Activated CD8-positive, alpha-beta memory T cell treated with anti-CD3 and anti-CD28 coated beads, Interleukin-2, amount 10 ng/mL, durations not matched to agents 7 days and 5 days (primary cell): ENCODE measurements at places on chromosomes 3 and 15. TPM values are rescaled to one million over a fixed set of nuclear protein-coding genes. Genes with fewer than 3 reads are reported as not detected.

DNA sequence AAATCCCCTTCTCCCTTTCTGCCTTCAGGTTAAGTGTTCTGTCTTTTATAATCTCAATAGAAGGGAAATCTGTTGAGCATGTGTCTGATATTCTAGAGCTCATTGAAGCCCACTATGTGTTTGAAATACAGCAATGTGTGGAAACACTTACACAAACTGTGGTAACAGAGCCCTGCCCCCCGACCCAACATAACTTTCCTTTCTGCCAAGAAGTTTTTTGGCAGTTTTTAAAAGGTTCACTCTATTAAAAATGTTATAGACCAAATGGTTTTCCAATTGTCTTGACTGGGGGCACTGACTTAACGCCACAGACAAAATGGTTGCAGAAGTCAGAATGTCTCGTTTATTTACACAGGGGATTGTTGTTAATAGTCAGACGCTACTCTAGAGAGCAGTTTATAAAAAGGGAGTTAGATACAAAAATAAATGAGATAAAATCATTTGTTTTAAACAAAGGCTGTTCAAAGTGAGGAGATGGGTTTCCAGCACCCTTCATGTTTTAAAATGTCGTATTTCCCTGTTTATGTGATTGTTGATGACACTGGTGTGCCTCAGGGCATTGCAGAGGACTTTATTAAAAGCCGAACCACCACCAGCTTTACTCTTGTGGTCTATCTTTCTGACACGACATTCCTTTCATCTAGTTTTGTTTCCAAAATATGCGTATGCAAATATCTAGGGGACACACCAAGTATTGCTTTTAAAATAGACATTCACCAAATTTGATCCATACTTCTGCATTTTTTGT lies 26.7 kb upstream of the GREM1 start:
- H3K27me3 ChIP-seq, result no peaks in the 10 kb centered on the region
- H3K36me3 ChIP-seq, result no peaks in the 10 kb centered on the region
- H3K4me1 ChIP-seq, result no peaks in the 10 kb centered on the region

GRCh38 chr3:24944805-24945520 lies 450.3 kb upstream of the THRB start:
- no peak for DNase-seq
- H3K4me3 ChIP-seq, result no peak overlapping the region
- no peaks in the 10 kb centered on the region for H3K36me3 ChIP-seq
- no peak overlapping the region for H3K27ac ChIP-seq
- H3K4me1 ChIP-seq, result no peaks in the 10 kb centered on the region

GRCh38 chr3:152211655-152212054 lies 57.1 kb upstream of the MBNL1 start:
- no peak overlapping the region for H3K4me3 ChIP-seq
- DNase-seq, result no peak
- no peaks in the 10 kb centered on the region for H3K27me3 ChIP-seq
- peaks cover 15% of the 10 kb centered on the region for H3K36me3 ChIP-seq

GRCh38 chr3:12218161-12218560 lies 59.4 kb upstream of the TIMP4 start:
- no peak for DNase-seq
- H3K27me3 ChIP-seq, result peaks cover 21% of the 10 kb centered on the region
- H3K4me1 ChIP-seq, result no peaks in the 10 kb centered on the region
- H3K36me3 ChIP-seq, result peaks cover 2% of the 10 kb centered on the region
- no peak overlapping the region for H3K27ac ChIP-seq

DNA sequence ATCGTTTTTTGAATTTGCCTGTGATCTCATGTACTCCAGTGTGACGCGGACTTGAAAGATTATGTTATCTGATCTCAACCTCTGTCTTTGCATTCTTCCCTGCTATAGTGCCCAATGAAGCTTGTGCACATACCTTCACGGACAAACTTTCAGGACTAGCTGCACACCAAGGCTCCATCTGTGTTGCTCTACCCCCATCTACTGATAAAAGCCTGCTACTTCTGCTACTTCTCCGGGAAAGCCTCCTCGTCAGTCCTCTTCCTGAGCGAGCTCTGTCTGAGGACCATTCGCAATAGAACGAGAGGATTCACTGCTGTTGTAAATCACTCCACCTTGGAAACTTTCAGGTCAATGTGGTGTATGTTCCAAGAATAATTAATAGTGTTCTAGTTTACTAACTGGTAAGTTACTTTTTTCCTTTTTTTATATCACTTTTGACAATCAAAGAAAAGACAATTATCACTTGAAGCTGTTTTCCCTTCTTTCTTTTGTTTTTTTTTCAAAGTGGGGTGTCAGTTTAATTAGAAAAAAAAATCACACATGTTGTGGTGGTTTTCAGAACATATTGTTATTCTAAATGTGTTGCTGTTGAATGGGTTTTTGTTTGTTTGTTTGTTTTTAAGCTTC lies 217.6 kb downstream of the ARRDC4 start:
- peaks cover 5% of the 10 kb centered on the region for H3K27me3 ChIP-seq
- no peaks in the 10 kb centered on the region for H3K36me3 ChIP-seq
- H3K27ac ChIP-seq, result no peak overlapping the region
- DNase-seq, result no peak

- no peak overlapping the region for H3K27ac ChIP-seq
- no peak for DNase-seq
- H3K4me3 ChIP-seq, result no peak overlapping the region
- H3K36me3 ChIP-seq, result no peaks in the 10 kb centered on the region
Measured at GRCh38 chr3:176633511-176633910, 563.8 kb downstream of the TBL1XR1 start.

- peaks cover 42% of the 10 kb centered on the region for H3K27me3 ChIP-seq
- H3K4me1 ChIP-seq, result no peaks in the 10 kb centered on the region
- DNase-seq, result no peak
- no peaks in the 10 kb centered on the region for H3K36me3 ChIP-seq
Measured at GRCh38 chr15:93331545-93332167, 242.6 kb upstream of the RGMA start.

- no peaks in the 10 kb centered on the region for H3K36me3 ChIP-seq
- H3K27me3 ChIP-seq, result no peaks in the 10 kb centered on the region
- H3K4me3 ChIP-seq, result no peak overlapping the region
Measured at GRCh38 chr15:97077975-97078374, 747.5 kb downstream of the NR2F2 start.

- peak overlapping the region; percentile 57 for H3K27ac ChIP-seq
- H3K4me3 ChIP-seq, result no peak overlapping the region
- H3K4me1 ChIP-seq, result peaks cover 65% of the 10 kb centered on the region
- H3K27me3 ChIP-seq, result no peaks in the 10 kb centered on the region
Measured at GRCh38 chr3:71710906-71711494, 14.2 kb downstream of the EIF4E3 start.

DNA sequence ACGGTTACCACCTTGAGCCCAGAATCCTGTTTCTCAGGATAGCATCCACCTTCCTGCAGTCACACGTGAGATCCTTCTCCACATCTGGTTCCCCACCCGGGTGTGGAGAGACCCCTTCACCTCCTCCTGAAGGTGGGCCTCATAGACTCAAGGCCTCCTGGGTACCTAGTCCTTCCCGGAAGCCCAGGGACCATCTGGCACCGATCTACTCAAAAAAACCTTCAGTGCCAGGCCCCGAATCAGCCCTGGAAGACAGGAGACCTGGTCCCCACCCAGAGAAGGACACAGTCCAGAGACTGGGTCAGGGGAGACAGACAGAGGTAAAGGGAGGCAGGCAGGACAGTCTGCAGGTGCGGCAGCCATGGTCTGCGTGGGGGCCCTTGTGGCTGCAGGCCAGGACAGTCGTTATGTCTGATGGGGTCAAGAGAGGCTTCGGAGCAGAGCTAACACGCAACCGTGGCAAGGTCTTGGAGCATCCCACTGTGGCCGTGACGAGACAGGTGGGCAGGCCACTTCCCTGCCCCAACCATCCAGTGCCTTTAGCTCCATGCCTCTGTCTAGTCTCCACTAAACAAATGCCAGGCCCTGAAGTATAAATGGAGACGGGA lies 112.2 kb upstream of the ABHD17C start:
- peaks cover 2% of the 10 kb centered on the region for H3K27me3 ChIP-seq
- H3K4me3 ChIP-seq, result no peak overlapping the region
- H3K4me1 ChIP-seq, result no peaks in the 10 kb centered on the region

DNA sequence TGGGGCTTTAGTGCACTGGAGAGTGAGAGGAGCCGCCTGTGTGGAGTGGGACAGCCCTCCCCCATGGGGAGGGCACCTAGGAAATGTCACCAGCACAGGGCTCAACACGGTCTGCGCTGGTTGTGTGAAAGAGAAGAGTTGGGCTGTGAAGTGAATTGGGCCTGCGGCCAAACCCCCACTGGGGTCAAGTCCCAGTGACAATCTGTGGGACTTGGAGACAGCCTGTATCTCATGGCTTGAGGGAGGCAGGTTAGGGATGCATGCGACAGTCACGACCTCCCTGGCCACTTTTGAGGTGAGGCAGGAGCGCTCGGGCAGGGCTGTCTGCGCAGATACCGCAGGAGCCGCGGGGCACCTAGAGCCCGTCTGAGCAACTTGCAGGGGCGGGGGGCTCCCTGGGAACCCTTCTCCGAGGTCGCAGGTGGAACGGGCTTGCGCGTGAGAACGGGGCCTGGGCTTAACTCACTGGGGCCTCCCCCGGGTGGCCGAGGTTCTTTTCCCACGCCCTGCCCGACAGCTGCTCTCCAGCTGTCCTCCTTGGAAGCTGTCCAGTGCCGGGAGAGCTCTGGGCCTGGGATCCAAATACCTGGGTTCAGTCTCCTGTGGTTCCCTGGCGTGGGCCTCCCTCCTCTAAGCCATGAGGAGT lies 77.4 kb downstream of the SNRK start:
- H3K4me1 ChIP-seq, result no peaks in the 10 kb centered on the region
- H3K27ac ChIP-seq, result no peak overlapping the region
- H3K27me3 ChIP-seq, result no peaks in the 10 kb centered on the region
- DNase-seq, result peak; percentile 31
- H3K4me3 ChIP-seq, result no peak overlapping the region
- no peaks in the 10 kb centered on the region for H3K36me3 ChIP-seq

TASOR gene
- total RNA-seq, result 70.3 TPM

DNA sequence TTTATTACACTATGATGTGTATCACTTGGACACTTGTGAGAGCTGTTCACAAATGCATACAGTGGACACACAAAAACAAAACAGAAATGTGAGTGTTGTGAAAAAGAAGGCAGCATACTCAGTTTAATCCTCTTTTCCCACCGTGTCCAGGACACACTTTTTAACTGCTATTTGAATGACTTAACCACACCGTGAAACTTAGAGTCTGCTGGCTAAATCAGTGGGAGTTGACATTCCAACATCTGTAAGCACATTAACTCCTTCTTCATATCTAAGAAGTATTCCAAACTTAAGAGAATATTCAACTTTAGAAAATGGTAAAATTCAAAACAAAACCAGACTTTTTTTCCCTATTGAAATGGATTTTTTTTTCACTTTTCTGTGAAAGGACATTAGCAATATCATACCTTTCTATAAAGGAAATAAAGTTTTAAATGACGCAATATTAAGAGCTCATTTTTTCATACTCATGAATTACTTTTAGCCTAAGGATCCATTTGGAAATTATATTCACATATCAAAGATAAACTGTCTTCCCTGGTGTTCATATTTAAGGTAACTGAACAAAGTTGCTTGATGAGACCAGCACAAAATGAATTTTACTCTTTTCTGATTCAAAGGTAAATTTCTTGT lies 316.6 kb downstream of the RBMS3 start:
- no peak for DNase-seq
- H3K4me1 ChIP-seq, result no peaks in the 10 kb centered on the region
- H3K27me3 ChIP-seq, result no peaks in the 10 kb centered on the region
- H3K36me3 ChIP-seq, result no peaks in the 10 kb centered on the region
- H3K27ac ChIP-seq, result no peak overlapping the region
- no peak overlapping the region for H3K4me3 ChIP-seq

CIB2 gene
- 0.94 TPM for total RNA-seq

DNA sequence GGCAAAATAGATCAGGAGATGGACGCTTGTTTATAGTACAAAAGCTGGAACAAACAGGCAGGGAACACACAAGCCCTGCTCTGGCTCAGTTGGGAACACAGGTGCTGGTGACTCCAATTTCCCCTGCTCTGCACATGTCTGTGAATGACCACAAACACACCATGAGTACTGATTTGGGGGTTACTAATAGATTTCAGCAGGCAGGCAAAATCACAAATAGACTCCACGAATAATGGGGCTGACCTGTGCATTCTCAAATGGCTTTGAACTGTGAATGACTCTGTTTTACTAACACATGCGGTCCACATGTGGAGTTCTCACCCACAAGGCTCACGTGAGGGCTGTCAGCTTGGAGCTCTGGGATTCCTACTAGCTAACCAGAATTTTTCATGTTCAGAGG lies 3.9 kb downstream of the RTP3 start:
- H3K27me3 ChIP-seq, result peaks cover 7% of the 10 kb centered on the region
- H3K36me3 ChIP-seq, result no peaks in the 10 kb centered on the region
- peaks cover 15% of the 10 kb centered on the region for H3K4me1 ChIP-seq
- no peak overlapping the region for H3K27ac ChIP-seq
- peak; percentile 4 for DNase-seq
- H3K4me3 ChIP-seq, result no peak overlapping the region

DNA sequence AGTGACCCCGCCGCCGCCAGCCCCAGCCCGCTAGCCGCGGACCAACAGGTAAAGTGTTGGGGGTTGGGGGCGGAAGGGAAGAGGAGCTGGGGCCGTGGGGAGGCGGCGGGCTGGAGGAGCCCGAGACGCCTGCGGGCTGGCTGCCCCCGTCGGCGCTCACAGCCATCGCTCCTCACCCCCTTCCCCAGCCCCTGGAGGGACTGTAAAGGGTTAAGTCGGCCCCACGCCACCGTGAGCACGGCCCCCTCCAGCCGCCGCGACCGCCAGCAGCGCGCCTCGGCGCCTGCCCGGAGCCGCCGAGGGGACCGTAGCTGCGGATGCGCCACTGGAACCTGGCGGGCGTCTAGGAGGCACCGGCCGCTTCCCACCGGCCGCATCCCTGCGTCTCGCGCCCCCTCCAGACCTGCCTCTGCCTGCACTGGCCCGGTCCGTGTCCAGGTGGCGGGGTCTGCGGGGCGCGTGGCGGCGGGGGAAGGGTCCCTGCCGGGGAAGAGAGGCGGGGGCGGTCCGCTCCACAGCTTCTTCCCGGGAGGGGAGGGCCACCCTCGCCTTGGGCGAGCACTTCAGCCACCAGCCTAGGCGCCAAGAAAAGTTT lies 522 bp downstream of the MED12L start:
- H3K4me1 ChIP-seq, result peaks cover 12% of the 10 kb centered on the region
- H3K27me3 ChIP-seq, result peaks cover 60% of the 10 kb centered on the region
- no peaks in the 10 kb centered on the region for H3K36me3 ChIP-seq
- DNase-seq, result no peak
- peak overlapping the region; percentile 81 for H3K4me3 ChIP-seq
- no peak overlapping the region for H3K27ac ChIP-seq

- peaks cover 2% of the 10 kb centered on the region for H3K4me1 ChIP-seq
- no peaks in the 10 kb centered on the region for H3K27me3 ChIP-seq
- DNase-seq, result no peak
Measured at GRCh38 chr3:34362910-34363309, 564.5 kb downstream of the PDCD6IP start.

DNA sequence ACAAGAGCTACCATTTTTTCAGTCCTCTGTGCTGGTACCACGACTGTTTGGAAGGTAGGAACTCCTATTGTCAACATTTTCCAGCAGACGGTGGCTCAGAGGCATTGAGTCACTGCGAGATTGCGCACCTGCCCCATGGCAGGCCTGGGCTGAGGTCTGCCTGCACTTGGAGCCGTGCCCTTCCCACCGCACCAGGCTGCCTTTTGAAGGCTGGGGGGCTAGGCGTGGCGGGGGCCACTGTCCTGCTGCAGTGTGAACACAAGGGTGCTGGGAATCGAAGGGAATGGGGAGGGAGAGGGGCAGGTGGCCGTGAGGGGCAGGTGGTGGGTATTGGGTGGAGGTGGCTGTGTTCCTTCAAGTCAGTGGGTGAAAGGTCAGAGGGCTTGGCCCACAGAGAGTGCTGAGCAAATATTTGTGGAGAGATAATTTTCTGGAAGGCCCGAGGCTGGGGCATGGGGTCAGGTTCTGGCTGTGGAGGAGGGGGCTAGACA lies 16.3 kb downstream of the SNX33 start:
- H3K36me3 ChIP-seq, result no peaks in the 10 kb centered on the region
- H3K27ac ChIP-seq, result no peak overlapping the region
- H3K4me3 ChIP-seq, result no peak overlapping the region
- DNase-seq, result no peak

KCNH8 gene
- total RNA-seq, result 0.05 TPM

TNNC1 gene
- 2.6 TPM for total RNA-seq
